ENCODE measurements at places on chromosomes 1 and 21. TPM values are rescaled to one million over a fixed set of nuclear protein-coding genes. Genes with fewer than 3 reads are reported as not detected.

DNA sequence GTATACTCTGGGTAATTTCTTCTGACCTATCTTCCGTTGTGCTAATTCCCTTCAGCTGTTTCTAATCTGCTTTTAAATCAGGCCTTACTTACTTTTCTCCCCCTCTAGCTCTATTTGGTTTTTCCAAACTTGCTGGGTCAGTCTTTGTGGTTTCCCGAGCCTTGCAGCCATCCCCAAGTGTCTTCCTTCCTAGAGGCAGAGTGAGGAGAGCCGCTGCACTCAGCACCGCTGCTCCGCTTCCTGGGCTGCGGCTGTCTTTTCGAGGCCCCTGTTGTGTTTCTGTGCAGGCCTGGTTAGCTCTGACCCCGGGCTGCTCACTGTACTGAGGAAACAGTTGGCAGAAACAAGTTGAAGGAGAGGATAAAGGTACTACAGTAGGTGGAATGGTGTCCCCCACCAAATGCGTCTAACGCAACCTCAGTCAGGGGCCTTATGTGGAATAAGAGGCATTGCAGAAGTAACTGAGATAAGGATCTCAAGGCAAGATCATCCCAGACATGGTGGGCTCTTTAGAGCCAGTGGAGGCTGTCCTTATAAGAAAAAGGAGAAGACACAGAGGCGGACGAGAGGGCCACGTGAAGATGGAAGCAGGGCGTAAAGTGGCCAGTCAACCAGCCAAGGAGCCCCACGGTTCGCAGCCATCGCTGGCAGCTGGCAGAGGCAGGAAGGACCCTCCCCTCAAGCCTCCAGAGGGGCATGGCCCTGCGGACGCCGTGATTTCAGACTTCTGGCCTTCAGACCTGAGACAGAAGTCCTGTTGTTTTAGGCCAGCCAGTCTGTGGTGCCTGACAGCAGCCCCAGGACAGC is 10.5 kb downstream of the WNT9A start:
- no peak overlapping the region for H3K27ac ChIP-seq
- no peak for DNase-seq
- H3K36me3 ChIP-seq: no peaks in the 10 kb centered on the region
- no peaks in the 10 kb centered on the region for H3K27me3 ChIP-seq

DNA sequence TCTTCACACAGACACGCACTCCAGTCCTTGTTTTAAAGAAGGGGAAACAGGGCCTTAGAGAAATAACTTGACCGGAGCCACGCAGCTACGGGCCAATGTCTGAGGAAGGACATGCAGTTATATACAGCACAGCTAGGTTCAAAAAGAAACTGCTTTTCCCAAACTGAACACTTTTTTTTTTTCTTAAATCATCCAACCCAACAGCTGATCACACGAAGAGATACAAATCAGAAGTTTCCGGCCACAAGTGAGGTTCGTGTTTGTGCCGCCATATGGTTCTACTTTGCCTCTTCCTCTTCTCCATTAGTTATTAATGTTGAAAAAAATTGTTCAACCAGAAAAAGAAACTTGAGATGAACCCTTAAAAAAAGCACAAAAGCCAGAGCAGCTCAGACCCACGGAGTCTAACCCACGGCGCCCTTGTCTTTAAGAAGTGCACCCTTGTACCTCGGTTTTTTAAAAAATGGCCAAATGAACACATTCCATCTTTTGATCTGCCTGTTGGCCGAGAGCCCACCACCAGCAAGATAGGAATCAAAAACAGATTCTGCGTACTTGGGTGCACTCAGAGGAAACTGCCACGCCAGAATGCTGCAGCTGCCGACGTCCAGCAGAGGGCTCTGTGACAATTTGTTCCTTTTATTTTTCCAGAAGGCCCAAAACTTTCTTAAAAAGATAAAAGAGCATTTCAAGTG is 78.9 kb downstream of the SLC66A1 start:
- no peaks in the 10 kb centered on the region for H3K27me3 ChIP-seq

DNA sequence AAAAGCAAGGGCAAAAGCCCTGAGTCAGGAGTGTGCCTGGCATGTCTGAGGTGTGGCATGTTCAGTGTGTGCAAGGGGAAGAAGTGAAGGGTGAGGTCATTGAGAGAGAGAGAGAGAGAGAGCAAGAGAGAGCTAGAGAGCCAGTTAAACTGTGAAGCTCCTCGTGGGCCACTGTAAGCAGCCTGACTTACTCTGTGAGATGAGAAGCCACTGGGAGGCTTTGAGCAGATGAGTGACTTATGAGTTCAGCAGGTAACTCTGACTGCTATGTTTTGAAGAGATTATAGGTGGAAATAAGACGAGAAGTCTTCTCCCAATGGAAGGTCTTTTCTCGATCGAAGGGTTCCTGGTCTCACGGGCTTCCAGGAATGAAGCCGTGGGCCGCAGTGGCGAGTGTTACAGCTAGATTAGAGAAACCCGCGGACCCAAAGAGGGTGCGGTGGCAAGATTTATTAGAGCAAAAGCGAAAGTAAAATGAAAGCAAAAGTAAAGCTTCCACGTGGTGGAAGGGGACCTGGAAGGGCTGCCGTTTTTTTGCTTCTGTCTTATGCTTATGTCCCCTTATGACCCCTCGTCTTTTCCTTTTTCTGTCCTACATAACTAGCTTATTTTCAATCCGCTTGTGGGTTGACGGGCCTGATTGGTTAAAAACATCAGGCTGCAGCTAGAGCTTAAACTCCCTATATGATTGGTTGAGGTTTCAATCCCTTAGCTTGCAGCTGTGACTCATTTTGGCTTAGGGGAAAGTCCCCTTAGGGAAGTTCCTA is 323.1 kb upstream of the FAM78B start:
- DNase-seq: peak; percentile 3
- H3K27ac ChIP-seq: no peak overlapping the region
- no peaks in the 10 kb centered on the region for H3K27me3 ChIP-seq
- H3K4me3 ChIP-seq: no peak overlapping the region

DNA sequence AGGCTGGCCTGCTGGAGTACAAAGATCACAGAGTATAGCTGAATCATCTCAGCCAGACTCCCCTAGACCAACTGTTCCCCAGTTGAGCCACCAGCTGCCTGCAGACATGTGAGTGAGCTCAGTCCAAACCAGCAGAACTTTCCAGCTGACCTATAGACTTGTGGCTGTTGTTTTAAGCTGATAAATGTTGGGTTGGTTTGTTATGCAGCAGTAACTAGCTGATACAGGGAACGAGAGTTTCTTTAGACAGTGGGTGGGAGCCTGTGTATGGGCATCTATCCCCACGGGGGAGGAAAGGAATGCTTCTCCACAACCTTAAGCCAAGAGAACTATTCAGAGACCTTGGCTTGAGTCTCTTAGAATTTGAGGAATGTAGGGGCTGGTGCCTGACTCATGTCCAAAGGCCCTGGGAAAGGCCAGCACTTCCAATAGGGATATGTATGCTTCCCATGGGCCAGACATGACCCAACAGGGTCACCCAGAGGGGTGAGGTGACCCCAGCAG is 30.1 kb downstream of the SLC1A7 start:
- DNase-seq: no peak
- H3K27ac ChIP-seq: no peak overlapping the region
- no peaks in the 10 kb centered on the region for H3K27me3 ChIP-seq
- no peak overlapping the region for H3K4me3 ChIP-seq
- no peaks in the 10 kb centered on the region for H3K36me3 ChIP-seq

GRCh38 chr1:25469177-25469576 is 38.5 kb downstream of the MACO1 start:
- no peak overlapping the region for H3K27ac ChIP-seq
- H3K36me3 ChIP-seq: no peaks in the 10 kb centered on the region
- peaks cover 22% of the 10 kb centered on the region for H3K4me1 ChIP-seq
- no peak overlapping the region for H3K4me3 ChIP-seq
- no peak for DNase-seq

GRCh38 chr1:228902781-228903433 is 167.6 kb downstream of the RHOU start:
- H3K27ac ChIP-seq: peak overlapping the region; percentile 73
- peak; percentile 83 for DNase-seq
- no peak overlapping the region for H3K4me3 ChIP-seq
- no peaks in the 10 kb centered on the region for H3K27me3 ChIP-seq

DNA sequence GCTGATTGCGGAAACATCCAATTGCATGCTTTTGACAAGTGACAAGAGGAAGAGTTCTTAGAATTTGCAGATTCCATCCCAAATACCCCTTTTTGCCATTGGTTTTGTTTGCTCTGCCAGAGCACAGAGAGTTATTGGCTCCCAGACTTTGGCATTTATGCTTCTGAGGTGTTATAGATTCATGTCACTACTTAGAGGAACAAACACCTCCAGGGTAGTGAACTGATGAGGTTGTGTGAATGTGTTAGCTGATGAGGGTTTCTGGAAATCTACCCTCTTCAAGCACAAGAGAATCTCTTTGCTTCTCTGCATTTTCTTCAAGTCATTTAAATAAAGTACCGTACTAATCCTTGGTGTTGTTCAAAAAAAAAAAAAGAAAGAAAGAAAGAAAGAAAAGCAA is 33.9 kb upstream of the BRINP3 start:
- H3K4me1 ChIP-seq: no peaks in the 10 kb centered on the region
- H3K36me3 ChIP-seq: no peaks in the 10 kb centered on the region
- no peaks in the 10 kb centered on the region for H3K27me3 ChIP-seq
- H3K4me3 ChIP-seq: no peak overlapping the region
- no peak overlapping the region for H3K27ac ChIP-seq

The BRDT gene
- total RNA-seq: not detected

DNA sequence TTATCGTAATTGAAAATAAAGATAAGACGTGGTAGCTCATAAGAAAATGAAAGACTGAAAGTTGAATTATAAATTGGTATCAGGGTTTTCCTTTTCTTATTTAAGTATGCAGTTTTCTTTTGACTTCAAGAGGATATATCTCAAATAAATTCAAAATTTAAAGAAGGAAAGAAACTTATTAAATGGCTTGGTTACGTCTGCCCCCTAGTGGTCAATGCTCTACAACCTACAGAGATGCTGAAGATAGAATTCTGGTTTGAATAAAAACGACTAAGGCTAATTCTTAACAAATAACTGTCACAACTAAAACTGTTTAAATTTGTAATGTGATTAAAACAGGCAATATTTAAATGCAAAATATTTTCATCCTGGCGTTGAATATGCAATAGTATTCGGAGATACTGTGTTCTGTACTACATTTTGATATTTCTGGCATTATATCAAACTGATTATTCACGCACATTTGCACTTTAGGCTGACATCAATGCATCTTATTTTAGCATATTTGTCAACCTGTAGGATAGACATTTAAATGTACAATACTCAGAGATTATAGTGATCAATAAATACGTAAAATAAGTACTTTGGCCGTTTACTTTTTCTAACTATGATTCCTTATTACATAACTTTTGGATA is 26.8 kb downstream of the IFI44 start:
- H3K4me1 ChIP-seq: no peaks in the 10 kb centered on the region
- H3K27me3 ChIP-seq: no peaks in the 10 kb centered on the region
- no peaks in the 10 kb centered on the region for H3K36me3 ChIP-seq
- H3K27ac ChIP-seq: no peak overlapping the region
- no peak overlapping the region for H3K4me3 ChIP-seq

The DHX9 gene
- 172 TPM for total RNA-seq

GRCh38 chr1:42944246-42944928 is 14.3 kb downstream of the SLC2A1 start:
- DNase-seq: peak; percentile 68
- H3K27ac ChIP-seq: peak overlapping the region; percentile 95
- no peak overlapping the region for H3K4me3 ChIP-seq
- H3K27me3 ChIP-seq: no peaks in the 10 kb centered on the region
- H3K36me3 ChIP-seq: no peaks in the 10 kb centered on the region
- H3K4me1 ChIP-seq: peaks cover 95% of the 10 kb centered on the region

DNA sequence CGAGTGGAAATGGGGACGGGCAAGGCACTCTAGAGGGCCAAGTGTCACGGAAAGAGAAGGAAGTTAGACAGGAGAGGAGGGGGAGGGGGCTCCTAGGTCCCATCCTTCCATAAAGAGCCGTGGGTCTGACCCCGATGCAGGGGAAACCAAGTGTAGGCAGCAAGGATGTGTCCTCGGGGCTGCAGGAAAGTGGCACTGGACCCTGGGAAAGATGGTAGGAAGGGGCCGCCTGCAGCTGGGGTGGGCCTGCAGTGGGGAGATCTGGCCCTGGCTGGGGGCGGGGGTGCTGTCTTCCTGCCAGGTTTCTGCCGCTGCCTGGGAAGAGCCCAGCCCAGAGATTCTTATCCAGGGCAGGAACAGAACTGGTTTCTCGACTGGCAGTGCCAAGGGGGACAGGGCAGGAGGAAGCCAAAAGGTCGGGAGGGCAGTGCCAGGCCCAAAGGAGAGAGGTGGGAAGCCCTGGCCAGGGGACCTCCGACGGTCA is 12.9 kb downstream of the CRABP2 start:
- H3K27me3 ChIP-seq: no peaks in the 10 kb centered on the region
- H3K36me3 ChIP-seq: no peaks in the 10 kb centered on the region
- DNase-seq: peak; percentile 76
- H3K4me1 ChIP-seq: peaks cover 60% of the 10 kb centered on the region
- H3K27ac ChIP-seq: peak overlapping the region; percentile 82

DNA sequence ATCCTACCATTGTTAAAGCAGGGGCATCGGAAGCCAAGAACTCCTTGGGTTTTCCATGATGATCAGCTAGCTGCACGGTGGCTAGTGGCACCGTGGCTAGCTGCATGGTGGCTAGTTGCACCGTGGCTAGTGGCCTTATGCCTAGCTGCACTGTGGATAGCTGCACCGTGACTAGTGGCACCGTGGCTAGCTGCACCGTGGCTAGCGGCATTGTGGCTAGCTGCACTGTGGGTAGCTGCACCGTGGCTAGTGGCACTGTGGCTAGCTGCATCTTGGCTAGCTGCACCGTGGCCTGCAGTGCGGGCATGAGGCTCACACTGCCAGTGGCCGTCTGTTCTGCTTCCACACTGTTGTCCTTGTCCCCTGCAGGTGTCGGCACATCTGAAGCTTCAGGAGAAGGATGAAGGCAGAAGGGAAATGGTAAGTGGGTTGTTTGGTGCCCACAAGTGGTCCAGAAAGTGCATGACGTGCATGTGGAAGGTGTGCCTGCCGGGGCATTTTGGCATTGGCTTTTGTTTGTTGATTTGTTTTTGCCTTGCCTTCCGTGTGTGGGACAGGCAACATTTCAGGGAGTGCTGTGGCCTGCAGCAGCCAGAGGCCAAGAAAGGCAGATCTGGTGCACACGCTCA is 38.6 kb downstream of the TFF3 start:
- no peaks in the 10 kb centered on the region for H3K27me3 ChIP-seq
- no peaks in the 10 kb centered on the region for H3K4me1 ChIP-seq
- no peaks in the 10 kb centered on the region for H3K36me3 ChIP-seq

DNA sequence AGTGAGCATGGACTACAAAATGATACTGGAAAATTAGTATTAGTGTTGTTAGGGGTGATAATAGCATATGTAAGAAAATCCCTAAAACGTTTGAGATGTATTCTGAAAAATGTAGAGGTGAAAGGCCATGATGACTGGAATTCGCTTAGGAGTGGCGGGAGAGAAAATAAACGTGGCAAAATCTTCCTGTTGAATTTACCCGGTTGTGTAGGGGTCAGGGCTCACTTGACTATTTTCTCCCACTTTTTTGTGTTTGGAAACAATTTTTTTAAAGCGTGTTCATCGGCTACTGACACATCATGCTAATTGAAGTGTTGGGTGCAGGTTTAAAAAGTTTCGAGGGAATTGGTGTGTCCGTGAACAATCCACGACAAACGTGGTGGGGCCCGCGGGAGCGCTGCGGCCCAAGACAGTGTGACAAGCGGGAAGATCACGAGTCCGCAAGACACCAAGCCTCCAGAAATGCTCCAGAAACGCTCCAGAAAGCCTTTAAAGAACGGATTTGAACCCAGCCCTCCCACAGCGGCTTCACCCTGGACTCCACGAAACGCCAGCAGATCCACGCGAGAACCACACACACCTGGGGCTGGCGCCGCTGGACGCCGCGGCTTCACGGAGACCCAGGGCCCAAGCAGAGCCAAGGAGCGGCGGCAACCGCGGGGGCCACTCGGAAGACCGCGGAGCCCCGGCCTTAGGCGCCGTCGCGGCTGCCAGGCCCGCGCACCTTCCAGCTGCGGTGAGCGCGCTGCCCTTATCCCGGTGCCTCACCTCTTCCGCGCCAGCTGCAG is 573 bp downstream of the PSMG1 start:
- no peaks in the 10 kb centered on the region for H3K36me3 ChIP-seq
- peaks cover 26% of the 10 kb centered on the region for H3K4me1 ChIP-seq
- no peaks in the 10 kb centered on the region for H3K27me3 ChIP-seq
- H3K27ac ChIP-seq: peak overlapping the region; percentile 94
